WTC11 (cell line): ENCODE measurements at places on chromosomes 1 and 21.
A peak's percentile ranks its signal among the peaks of the same experiment; 100 is the strongest.

- DNase-seq: no peak
Observed at GRCh38 chr1:77506771-77507170, 175.7 kb downstream of the ZZZ3 start.

GRCh38 chr1:194042736-194043135, 856.3 kb upstream of the B3GALT2 start:
- DNase-seq: no peak

DNA sequence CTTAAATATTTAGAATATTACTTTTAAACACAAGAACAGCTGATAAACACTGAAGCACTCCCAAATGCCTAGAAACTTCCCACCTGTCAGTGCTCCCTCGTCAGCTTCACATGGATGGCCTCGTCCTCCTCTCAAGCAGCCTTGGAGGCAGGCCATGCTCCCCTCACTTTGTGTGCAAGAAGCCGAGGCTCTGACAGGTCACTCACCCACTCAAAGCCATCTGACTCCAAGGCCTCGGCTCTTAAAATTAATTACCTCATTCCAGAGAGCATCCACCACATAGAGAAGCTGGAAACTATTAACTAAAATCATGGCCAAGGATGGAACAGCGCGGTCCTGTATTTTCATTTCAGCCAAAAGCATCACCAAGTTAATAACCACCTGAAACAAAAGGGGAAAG, 17.8 kb downstream of the LBR start:
- DNase-seq: no peak

DNA sequence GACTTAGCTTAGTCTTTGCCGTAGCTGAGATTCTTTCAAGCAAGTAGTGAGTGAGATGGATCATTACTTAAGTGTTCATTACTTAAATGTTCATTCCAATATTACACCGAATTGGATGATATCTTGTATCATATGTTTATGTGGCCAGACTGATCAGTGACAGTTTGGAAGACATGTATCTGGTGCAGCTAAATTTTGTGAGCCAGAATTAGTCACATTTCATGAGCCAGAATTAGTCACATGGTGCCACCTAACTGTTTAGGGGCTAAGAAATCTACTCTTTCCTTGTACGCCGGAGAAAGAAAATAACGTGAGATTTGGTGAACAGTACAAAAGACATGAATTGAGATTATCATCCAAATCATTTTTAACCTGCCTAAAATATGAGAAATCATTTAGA, 355.6 kb downstream of the USP25 start:
- DNase-seq: no peak

GRCh38 chr1:231612393-231613089, 14.0 kb upstream of the DISC1 start:
- no peak for DNase-seq

DNA sequence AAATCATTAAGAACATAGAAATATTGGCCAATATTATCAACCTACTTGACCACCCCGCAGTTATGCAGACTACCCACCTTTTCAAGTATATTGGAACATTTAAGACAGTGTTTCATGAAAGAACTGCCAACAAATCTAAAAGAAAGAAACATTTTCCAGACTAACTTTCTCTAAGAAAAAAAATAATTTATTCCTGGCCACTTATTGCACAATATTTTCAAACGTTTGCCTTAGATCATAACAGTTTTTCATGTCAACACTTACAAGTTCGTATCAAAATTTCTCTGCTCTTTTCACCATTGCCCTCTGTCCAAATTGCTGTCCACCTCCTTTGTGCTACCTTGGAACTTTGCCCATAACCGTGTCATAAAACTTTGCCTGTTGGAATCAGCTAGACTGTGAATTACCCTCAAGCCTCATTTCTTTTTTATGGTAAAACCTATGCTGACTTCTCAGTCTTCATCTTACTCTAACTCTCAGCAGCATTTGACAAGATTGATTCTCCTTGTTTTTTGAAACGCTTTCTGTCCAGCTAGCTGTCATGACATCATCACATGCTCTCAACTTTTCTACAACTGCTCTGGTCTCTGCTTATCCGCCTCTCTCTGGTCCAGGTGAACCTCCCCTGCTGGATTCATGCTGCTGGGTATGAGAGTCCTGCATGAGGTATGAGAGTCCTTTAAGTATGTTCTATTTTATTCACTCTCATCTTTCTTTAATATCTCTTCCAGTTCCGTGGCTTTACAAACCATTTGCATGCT, 92.8 kb upstream of the CHRM3 start:
- no peak for DNase-seq

- no peak for DNase-seq
Observed at GRCh38 chr1:19062258-19063029, 106.0 kb upstream of the IFFO2 start.

DNA sequence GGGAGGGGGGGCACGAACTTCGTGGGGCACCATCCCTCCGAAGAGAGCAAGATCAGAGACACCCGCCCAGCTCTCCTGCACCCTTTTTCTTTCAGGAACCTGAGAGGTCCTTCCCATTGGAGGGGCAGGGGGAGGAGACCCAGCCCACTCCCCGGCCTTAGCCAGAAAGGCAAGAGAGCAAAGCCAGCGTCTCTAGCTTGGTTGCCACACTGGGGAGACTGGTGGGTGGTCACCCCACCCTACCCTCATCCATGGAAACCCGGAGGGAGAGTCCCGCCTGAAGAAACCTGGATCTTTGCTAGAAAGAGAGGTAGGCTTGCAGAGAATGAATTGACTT, 246 bp downstream of the ATP2B4 start:
- DNase-seq: peak; percentile 60

DNA sequence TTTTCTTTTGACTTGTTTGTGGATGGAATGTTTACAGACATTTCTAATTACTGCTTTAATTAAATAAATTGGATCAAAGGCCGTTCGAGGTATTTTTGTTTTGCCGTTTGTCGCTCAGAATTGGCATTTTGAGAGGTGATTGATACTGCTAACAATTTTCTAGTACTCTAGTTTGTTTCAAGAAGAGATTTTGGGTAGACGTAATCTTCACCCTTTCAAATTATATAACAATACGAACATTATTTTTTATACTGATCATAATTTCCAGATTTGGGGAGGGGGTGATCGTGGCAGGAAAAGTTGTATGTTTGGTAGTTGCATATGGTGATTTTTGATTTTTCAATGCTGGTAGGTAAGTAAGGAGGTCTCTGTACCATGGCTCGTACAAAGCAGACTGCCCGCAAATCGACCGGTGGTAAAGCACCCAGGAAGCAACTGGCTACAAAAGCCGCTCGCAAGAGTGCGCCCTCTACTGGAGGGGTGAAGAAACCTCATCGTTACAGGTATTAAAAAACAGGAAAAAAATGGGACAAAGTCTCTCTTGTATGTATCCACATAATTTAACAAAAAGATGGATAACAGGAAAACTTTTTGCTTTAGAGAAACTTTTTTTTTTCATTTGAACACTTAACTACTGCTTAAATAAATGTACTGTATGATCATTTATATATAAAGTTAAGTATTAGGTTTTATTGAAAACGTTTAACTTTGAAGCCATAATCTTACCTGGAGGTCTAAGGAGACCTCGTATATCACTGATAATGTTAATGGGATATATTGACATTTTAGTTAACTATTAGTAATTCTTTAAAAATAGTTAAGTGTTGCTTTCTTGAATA, 1.7 kb downstream of the H3-3A start:
- DNase-seq: no peak

DNA sequence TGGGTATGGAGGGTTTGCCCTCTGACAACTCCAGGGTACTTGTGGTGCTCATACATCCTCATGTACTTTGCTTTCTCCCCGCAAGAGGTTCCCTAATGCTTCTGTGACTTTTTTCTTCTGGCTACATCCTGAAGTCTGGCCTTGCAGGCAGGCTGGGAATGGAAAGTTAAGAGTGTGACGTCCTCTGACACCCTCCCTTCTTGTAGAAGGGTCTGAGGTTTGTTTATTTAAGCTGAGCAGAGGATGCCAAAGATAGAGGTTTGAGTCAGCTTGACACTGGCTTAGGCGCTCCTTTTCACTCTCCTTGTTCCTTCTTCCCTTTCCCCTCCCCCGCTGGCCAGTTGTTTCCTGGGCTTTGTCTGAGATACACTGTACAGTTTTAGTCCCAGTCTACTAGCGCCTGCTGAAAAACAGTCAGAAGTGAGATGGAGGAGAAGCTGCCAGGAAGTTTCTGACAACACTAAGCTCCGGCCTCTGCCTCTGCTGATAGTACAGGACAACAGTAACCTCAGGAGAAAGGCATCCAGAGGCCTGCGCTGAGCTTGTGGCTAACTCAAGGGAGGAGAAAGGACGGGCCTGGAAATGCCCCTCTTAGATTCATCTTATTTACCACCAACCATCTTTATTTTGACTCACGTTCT, at the start of gene MACF1:
TSS of gene MACF1 (plus strand) at position 255 of the 641 bp plus-strand sequence. CDS start at position 583, 328 bp downstream.
- DNase-seq: no peak

- no peak for DNase-seq
Observed at GRCh38 chr1:40583980-40584379, 52.5 kb downstream of the ZNF684 start.

GRCh38 chr1:57506941-57507340, 83.1 kb upstream of the DAB1 start:
- DNase-seq: no peak

- DNase-seq: no peak
Observed at GRCh38 chr21:35882791-35883240, 177.5 kb downstream of the SETD4 start.

DNA sequence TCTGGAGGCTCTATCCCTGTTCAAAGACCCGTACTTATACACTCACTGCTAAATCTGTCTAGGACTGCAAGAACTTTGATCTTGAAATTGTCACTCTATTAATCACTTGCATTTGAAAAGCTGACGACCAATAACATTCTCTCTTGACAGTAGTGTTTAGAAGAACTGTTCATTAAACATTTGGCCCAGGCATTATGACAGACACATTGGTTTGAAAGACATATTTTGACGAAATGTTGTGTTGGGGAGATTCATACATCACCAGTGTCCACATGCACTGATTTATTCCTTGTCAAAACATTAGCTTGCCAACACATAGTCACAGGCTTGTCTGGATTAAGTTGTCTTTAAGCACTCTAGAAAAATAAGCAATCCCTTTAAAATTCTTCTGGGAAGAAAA, 951.3 kb downstream of the ADGRL2 start:
- no peak for DNase-seq

DNA sequence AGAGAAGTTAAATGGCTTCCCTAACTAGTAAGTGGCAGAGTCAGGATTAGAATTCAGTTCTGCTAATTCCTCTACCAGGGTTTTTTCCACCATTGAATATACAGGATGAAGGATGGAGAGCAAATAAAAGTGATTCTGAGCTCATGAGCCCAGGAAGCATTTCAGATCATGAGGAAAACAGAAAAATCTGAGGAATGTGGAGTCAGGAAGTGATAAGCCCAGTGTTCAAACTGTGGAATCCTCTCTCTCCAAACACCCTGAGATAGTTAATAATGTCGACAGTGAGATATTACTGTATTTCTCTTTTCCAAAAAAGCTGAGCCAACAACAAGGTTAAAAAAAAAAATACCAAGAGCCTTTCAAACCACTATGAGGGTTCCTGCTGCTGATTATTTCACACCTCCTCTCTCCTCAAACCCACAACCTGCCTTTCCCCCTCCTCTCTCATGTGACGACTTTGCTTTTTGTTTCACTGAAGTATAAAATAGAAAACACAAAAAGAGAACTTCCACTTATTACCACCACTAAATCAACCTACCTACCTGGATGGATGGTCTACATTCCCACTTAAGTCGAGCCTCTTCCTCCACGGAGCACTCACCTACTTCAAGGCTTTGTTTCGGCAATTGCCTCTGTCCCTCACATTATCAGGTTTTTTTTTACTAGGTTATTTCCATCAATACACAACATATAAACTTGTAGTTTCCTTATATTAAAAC, 8.9 kb downstream of the SLAMF1 start:
- no peak for DNase-seq

DNA sequence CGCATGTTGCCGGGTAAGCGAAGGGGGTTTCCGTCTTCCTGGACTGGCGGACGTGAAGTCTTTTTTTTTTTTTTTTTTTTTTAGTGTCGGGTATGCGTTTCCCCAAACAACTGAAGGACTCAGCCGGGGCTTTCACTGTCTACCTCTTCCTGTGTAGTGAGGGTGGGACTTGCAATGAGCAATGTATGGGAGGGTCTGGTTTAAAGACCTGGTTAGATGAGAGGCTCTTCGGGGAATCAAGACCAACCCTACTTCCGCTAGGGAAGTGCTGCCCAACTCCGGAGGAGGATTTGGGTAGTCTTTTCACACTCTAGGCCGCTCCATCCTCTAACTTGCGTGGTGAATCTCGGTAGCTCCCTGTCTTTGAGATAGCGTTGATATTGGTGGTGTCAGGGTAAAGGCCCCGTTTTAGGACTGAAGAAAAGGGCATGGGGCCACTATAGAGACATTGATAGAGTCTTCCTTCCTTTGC, 754 bp downstream of the PRRC2C start:
- no peak for DNase-seq

GRCh38 chr1:209473025-209473424, 110.5 kb upstream of the CAMK1G start:
- no peak for DNase-seq

GRCh38 chr1:44694863-44695478, 20.5 kb downstream of the ARMH1 start:
- no peak for DNase-seq

DNA sequence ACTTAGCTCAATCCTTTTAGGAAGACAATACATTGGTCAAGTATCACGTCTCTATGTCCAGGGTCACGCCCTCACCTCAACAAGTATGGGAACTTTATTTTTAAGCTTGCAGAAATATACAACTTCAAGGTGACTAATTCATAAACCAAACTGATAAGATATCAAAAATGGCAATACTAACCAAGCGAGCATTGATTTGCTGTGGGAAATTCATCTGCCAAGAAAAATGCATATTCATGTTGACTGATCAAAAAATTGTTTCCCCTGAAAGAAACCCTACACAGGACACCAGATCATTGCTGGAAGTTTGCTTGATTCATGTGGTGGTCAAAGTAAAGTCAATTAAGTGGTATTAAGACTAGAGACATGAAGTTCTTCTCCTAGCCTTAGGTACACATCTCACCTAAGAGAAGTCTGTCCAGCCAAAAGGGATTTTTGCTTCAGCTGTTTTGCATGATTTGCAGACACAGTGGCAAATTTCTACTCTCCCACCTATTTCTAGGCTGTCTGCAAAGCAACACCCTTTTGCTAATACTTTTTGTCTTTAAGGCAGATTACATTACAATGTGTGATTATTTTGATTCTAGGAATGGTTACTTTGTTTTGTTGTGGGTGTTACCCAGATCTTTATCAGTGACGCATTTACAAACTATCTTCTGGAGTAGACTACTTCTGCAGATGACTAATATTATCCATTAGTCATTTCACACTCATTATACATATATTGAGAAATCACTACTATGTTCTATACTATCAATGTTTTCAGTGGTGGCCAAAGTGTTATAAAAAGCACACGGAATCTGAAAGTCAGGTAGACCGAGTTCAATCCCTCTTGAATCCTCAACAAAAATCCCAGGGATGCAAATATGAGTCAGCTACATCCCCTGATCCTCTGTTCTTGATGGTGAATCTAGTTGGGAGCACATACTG, 12.4 kb downstream of the SAMSN1 start:
- DNase-seq: no peak

- DNase-seq: no peak
Observed at GRCh38 chr1:3858231-3858981, 1.1 kb downstream of the DFFB start.
